ENCODE measurements at places on chromosomes 5 and 9. TPM values are rescaled to one million over a fixed set of nuclear protein-coding genes. Genes with fewer than 3 reads are reported as not detected.

DNA sequence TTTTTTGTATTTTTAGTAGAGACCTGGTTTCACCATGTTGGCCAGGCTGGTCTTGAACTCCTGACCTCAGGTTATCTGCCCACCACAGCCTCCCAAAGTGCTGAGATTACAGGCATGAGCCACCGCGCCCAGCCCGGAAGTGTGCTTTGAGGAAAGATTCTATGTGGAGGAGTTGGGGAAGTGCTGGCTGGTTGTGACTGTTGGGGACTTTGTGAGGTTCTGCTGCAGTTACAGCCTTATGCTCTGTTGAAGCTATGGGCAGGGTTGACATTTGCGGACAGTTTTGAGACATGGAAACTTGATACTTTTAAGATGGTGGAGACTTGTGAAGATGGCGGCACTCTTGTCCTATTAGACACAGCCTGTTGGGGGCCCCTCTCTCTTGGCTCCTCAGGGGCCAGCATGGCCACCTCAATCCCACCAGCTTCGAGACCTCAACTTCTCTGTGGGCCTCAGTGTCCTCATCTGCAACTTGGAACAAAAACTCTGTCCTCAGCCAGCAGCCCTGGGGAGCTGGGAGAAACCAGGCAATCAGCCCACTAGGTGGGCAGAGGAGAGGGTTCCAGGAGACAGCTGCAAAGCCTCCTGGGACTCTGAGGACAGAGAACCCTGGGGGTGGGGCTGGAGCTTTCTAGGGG is 24.9 kb downstream of the C9orf50 start:
- no peak for DNase-seq

DNA sequence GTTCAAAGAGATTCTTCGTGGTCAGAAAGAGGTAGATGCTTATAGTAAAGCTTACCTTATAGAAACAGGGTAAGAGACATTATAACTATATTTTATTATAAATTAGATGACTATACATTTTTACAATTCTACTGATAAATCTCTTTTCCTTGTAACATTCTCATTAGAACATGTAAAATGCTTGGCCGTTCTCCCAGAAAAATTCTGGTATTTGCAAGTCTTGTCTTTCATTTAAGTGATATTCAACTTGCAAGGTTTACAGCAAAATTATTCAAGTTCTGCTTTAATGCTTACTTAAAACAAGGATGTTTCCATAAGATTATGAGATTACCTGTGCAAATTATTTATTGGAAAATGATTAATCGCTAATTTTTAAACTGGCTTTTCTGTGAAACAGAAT is 41.3 kb upstream of the CDH18 start:
- DNase-seq = no peak

DNA sequence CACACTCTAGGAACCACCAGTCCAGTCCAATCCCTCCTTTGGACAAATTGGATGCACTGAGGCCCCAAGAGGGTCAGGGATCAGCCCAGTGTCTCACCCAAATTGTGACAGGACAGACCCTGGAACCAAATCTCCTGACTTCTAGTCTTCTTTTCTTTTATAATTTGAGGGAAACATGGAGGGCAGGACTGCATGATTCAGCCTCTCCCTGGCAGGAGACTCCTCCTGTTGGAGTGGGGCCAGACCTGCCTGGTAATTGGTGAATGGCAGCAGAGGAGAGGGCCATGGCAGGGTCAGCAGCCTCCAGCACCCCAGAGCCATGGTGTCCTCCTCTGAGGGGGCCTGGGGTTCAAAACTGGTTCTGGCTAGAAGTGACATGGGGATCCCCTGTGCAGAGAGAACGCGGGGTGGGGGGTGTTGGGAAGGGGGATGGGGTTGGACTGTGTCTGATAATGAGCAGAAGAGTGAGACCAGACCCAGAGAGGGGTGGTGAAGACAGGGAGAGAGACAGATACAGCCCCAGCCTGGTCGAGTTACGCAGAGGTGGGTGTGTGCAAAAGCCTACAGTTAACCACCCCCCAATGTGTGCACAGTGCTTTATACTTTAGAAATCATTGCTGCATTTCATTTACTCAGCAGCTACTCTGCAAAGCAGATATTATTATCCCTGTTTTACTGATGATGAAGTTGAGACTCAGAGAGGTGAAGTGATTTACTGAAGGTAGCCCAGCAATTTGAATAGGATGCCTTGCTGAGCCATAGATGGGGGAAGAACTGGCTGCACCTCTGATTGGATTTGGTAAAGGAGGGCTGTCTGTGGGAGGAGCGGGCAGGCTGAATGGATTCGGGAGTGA is 3.8 kb upstream of the SYNPO start:
- DNase-seq = peak; percentile 76

The SNX2 gene
- polyA plus RNA-seq = 15.1 TPM

The TMOD1 gene
- polyA plus RNA-seq = 89.1 TPM
